Stimulated activated CD8-positive, alpha-beta memory T cell treated with anti-CD3 and anti-CD28 coated beads, Interleukin-7, amount 100 ng/mL, for 24 hours (primary cell): ENCODE measurements at places on chromosomes 13 and 19.

GRCh38 chr19:5114727-5115126 lies 145.8 kb downstream of the KDM4B start:
- DNase-seq = no peak

GRCh38 chr13:93953841-93954240 lies 525.6 kb downstream of the DCT start:
- DNase-seq = no peak

DNA sequence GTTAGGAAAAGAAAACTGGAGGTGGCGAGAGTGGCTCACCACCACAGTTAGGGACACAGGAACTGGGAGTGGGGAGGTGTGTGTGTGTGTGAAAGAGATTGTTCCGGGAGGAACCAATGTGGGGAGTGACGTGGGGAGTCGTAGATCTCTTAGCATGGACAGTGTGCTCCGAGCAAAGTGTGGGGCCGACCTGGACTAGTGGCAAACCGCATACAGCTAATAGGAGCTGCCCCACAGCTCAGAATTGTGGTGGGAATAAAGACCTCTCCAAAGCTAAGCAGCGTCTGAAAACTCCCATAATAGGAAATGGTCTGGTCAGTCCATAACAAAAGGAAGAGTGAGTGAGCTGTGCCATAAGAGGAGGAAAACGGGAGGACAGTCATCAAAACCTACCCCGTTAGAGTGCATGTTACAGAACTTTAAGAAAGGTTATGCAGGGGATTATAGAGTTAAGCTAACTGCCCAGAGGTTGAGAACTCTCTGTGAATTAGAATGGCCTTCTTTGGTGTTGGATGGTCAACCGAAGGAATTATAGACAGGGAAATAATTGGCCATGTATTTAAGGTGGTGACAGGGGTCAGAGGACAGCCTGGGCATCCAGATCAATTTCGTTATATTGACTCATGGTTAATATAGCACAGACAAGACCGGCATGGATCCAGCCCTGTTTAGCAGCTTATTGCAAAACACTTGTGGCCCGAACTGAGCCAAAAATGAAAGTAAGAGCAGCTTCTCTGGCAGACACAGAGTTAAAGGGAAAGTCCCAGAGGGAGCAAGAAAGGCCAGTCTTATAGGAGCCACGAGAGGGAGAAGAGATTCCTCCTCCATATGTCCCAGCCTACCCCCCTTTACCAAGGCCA lies 8.9 kb upstream of the SLC15A1 start:
- no peak for DNase-seq

- DNase-seq = no peak
Measured at GRCh38 chr19:4066682-4067395, at the start of gene ZBTB7A. Gene ZBTB7A (minus strand): TSS chr19:4066899. CDS start chr19:4055232, 11,667 bp downstream.

DNA sequence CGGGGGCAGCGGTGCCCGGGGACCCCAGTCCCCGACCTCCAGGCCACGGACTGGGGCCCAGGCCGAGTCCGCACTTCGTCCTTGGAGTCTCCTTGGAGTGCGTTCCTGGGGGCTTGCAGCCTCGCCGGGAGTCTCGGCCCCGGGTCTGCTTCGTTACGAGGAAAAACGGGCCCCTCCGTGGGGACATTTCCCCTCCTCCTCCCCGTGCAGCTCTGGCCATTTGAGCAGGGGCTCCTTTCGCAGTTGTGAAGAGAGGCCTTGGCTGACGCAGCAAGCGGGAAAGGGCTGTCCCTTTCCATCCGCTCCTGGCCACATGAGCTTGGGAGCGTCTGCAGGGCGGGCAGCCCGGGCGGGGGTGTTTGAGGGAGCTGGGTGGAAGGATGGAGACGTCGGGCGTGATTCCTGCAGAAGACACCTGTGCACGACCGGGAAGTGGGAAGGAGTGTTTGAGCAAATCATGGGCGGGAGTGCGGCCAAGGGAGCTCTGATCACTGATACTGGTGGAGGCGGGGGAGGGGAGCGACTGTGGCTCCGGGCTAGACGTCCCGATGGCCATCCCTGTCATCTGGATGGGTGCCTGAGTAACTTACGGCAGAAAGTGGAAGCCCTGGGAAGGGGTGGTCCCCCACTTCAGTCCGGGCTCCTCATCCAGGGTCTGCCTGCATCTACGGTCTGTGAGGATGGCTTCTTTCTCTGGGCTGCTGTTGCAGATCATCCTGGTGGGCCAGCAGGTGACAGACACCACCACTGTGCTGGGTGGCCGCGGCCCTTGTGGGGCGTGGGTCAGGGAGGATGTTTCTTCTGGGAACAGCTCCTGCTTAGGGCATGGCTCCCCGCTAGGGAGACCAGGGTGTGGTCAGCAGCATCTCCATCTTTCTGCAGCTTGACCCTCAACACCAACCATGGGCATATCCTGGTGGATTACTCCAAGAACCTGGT lies 736 bp downstream of the GPI start:
- no peak for DNase-seq

DNA sequence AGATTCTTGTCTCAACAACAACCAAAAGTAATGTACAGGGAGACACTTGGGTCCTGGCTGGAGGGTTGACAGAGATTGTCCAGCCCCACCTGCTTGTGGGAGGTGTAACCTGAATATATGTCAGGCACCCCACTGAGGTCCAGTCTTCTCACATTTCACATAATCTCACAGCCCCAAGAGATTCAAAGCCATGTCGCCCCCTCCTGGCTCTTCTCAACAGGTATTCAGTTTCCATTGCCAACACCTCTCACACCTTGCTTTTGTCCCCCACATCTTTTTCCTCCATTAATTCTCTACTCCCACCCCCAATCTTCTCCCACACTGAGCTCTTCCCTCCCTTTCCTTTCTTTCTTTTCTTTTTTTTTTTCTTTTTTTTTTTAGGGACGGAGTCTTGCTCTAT lies 11.2 kb downstream of the UNC13A start:
- DNase-seq = no peak

- no peak for DNase-seq
Measured at GRCh38 chr19:45446944-45447343, 20.9 kb upstream of the FOSB start.

DNA sequence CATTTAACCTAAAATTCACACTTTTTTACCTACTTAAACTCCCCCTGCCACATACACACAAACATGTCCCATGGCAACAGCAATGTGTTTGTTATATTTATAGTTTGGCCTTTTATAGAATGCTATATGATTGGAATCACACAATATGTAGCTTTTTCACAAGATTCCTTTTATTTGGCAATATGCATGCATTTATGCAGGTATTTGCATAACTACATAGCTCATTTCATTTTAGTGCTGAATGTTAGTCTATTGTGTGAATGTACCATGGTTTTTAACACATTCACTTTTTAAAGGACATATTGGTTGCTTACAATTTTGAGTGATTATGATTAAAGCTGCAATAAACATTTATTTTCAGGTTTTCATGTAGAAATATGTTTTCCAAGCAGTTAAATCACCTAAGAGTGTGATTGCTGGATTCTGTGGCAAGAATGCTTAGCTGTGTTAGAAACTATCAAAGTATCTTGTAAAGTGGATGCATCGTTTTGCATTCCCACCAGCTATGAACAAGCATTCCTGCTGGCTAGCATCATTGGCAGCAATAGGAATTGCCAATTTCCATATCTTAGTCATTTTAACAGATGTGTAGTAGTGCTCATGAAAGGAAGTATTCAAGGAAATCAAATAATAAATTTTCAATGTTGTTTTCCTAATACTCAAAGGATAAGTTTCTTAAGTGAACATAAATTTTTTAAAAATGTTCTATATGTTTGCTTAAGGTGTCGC lies 557.0 kb downstream of the SLITRK1 start:
- no peak for DNase-seq

- DNase-seq = no peak
Measured at GRCh38 chr13:21909331-21909730, 238.5 kb downstream of the FGF9 start.

DNA sequence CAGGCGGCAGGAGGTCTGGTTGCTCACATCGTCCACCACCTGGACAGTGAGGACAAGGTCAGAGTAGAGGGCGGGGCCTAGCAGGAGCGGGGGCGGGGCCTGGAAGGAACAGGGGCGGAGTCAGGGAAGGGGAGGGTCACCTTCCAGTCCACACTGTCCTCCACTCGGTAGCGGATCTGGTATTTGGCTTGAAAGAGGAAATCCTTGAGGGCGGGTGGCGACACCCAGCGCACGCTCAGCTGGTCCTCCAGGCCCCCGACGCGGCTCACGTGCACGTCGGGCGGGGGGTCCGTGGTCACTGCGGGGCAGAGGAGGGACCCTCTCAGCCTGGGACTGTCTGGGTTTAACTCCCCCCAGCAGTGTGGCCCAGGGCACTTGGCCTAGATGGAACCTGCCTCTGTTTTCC lies 8.2 kb downstream of the REX1BD start:
- DNase-seq = no peak
